Central memory CD4-positive, alpha-beta T cell (primary cell): ENCODE measurements at places on chromosomes 13 and 19.

- DNase-seq = peak; percentile 22
These were observed 6.2 kb downstream of the ZC3H4 start for GRCh38 chr19:47107202-47107952.

- no peak for DNase-seq
These were observed 135.3 kb upstream of the MCF2L start for GRCh38 chr13:112833551-112834257.

- no peak for DNase-seq
These were observed 151.1 kb downstream of the SIPA1L3 start for GRCh38 chr19:38057959-38058690.

DNA sequence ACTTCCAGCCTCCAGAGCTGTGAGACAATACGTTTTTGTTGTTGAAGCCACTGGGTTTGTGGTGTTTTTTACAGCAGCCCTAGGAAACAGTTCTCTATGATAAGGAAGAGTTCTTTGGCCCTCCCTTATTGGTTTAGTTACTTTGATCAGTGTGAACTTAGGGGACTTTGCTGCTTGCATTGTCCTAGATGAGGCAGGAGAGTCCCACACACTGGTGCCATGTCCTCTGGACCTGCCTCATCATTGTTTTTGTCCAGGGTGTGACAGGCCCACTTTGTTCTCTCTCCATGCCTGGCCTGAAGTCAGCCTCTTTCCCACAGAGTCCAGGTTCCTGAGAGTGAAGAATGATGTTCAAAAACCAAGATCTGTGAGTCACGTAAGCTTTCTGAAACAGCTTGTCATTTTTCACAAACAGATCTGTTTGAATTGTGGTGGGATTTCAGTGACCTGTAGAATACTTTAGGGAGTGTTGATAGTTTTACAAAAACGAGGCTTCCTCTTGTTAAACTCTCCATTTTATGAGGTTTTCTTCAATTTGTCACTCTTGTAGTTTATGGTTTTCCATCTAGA lies 63.8 kb downstream of the ING1 start:
- DNase-seq = no peak

GRCh38 chr13:20461481-20461859 lies 64.2 kb downstream of the CRYL1 start:
- DNase-seq = no peak

DNA sequence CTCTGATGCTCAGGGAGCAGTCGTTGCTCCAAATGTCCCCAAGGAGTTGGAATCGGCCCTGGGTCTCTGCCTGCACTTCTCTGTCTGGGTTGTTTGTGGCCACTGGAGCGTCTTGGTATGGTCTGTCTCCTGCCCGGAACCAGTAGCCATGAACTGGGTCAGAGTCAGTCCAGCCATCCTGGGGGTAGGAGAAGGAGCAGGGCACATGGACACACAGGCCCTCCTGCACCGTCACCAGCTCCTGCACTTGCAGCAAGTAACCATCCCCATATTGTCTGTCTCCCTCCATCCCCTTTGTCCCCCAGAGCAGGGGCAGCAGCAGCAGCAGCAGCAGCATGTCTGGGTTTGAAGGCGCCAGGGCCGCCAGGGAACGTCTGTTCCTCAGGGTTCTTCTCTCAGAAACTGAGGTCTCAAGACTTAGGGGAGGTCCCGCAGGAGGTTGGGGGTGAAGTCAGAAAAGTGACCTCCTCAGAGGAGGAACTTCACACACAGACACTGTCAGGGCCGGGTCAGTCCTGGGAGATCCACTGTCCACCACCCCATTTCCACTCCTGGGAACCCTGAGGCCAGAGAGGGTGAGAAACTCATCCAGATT lies at the start of gene SIGLEC8:
Gene SIGLEC8, minus strand, starts transcription at position 404 of the 595 bp plus-strand sequence. Its CDS starts 67 bp downstream, at position 337.
- no peak for DNase-seq

- peak; percentile 96 for DNase-seq
These were observed at the start of gene ZNF331 for GRCh38 chr19:53537521-53538377. Gene ZNF331 (plus strand): TSS chr19:53538145. CDS start chr19:53569377, 31,232 bp downstream.

DNA sequence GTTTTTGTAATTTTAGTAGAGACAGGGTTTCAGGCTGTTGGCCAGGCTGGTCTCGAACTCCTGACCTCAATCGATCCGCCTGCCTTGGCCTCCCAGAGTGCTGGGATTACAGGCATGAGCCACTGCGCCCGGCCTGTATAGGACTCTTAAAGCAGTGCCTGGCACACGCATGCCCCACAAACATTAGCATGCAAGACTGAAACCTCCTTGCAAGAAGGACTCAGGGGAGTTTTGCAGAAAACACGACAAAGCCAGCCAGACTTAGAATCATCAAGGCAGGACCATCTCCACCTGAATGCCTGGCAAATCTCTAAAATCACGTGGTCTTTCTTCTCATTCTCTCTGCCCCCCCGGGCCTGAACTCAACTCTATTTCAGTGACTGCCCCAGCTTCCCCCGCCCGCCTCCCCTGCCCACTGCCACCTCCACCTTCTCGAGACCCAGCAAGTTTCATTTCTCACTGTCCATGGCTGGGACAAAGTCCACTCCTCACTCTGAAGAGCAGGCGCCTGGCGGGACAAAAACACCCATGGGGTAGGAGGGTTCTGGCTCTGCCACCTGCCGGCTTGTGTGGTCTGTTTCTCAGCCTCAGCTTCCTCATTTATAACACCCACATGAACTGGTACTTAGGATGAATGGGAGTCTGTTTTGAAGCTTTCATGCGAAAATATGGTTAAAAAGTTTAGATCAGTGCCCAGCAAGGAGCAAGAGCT lies 2.4 kb downstream of the TICAM1 start:
- no peak for DNase-seq

DNA sequence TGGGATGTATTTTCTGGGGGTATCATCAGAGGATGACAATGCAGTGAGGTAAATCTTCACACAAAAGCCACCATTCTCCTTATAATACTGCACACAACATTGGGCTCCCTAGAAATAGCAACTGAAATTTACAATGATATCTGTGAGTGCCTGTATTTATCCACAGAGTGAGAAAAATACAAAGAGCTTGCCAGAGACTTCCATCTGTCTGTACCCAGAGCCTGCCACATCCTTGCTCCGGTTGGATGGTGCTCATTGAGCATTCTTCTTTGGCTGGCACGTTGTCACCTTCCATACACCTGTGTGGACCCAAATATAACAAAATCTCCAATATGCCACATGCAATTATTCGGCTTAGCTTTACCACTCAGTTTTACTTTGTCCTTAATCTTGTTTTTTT lies 189.5 kb upstream of the UFM1 start:
- DNase-seq = no peak

DNA sequence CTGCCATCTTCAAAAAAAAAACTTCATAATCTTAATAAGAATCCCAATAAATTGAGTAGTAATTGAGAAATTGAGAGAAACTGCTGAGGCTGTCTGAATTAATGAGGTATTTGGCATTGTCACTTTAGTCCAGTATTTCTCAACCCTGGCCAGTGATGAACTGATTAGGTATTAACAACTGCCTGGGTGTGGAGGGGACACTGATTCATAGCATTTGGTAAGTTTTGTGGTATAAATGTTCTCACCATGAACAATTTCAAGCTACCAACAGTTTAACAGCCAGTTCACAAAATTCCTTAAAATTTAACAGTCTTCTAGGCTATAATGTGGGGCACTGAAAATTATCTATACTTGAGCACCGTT lies 18.3 kb downstream of the GPC6 start:
- no peak for DNase-seq

DNA sequence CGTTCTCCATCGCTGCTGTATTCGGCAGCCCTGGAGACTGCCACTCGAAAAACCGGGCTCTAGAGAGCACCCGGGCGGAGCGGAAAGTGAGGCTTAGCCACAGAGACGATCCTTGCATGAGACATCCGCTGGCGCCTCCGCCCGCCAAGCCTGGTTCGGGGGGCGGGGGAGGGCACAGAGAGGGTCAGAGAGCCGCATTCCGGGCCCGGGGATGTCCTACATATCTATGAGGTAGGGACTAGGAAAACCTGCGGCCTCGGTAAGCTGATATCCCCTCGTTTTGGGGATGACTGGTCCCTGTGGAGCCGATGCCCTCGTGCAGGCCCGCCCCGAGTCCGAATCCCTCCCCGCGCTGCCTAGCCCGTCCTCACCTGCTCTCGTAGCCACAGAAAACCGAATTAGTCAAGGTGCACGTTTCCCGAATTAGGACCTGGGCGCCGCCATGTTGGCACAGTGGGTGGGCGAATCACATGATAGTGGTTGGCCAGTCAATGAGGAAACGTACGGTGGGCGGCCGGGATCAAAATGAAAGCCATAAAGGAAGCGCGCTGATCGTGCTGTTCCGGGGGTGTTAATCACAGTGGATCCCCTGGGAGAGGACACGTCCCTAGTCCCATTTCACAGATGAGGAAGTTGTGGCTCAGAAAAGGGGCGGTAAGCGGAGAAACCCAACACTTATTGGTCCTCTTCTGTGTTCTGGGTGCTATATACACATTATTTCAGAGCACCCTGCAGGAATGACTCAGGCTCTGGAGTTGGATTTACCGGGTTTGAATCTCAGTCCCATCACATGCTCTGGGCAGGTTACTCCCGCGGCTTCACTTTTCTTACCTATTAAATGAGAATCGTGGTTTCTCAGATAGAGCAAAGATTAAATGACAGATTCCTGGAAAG lies at the start of gene TRMT1:
Gene TRMT1, minus strand, starts transcription at position 459 of the 894 bp plus-strand sequence. Its CDS starts 341 bp downstream, at position 118.
- peak; percentile 87 for DNase-seq

- DNase-seq = no peak
These were observed 20.3 kb upstream of the RFC3 start for GRCh38 chr13:33797622-33798021.

DNA sequence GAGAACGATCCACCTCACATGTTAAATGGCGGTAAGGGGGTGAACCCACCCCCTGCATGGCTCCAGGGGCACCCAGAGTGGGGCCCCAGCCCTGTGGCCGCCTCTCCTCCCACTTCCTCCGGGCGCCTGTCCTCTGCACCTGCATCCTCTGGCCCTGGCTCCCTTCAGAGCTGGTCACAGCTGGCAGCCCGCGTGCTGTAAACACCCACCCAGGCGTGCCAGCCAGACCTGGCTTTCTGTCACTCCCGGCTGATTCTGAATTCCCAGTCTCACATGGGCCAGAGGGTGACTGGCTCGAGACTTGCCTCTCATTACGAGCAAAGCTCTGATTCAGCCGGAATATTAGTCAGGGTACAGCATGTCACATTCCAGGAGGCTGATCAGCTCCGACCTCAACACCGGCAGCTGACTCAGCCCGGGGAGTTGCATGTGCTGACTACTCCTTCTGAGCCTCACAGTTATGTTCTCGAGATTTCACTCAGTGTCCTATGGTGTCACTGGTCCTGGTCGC lies 75.1 kb downstream of the GNG7 start:
- no peak for DNase-seq

GRCh38 chr19:38817081-38817480 lies 4.3 kb upstream of the LGALS4 start:
- DNase-seq = no peak

- DNase-seq = no peak
These were observed 421.9 kb upstream of the ARGLU1 start for GRCh38 chr13:106989876-106990275.

DNA sequence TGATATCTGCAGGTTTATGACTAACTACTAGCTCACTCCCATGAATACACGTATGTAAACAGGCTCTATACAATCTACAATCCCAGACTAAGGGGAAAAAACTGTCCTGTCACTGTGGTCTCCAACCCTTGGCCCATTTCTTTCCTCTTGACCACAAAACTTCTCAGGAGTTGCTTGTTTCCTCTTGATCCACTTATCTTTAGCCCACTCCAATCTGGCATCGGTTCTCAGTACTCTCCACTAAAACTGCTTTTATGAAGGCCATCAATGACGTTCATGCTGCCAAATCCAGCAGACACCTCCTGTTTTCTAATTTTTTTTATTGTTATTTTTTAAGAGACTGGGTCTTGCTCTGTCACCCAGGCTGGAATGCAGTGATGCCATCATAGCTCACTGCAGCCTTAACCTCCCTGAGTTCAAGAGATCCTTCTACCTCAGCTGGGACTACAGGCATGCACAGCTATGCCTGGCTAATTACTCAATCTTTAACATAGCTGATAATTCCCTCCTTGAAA lies 31.9 kb upstream of the USPL1 start:
- no peak for DNase-seq

GRCh38 chr19:51387924-51388389 lies at the start of gene LIM2:
Gene LIM2 (minus strand): TSS chr19:51387974. CDS start chr19:51387443, 531 bp downstream.
- no peak for DNase-seq

GRCh38 chr13:73664851-73665250 lies 469.4 kb downstream of the KLF12 start:
- DNase-seq = no peak

DNA sequence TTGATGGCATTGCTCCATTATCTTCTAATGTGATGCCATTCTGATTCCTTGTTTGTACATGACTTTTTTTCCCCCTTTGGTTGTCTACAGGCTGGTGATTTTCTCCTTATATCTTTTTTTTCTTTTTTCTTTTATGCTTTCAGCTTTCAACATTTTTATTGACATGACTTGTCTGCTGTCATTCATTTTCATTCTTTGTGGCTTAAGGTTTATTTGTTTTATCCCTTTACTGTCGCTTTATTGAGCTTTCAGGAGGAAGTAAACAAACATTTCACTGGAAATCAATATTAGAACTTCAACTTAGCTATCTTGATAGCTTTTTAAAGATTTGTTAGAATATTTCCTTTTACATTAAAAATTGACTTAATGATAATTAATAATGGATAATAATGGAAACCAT lies 9.7 kb downstream of the ITM2B start:
- no peak for DNase-seq

- DNase-seq = no peak
These were observed 19.0 kb downstream of the C2CD4C start for GRCh38 chr19:389935-390289.

- DNase-seq = no peak
These were observed 7.3 kb downstream of the TNNT1 start for GRCh38 chr19:55141696-55142095.

DNA sequence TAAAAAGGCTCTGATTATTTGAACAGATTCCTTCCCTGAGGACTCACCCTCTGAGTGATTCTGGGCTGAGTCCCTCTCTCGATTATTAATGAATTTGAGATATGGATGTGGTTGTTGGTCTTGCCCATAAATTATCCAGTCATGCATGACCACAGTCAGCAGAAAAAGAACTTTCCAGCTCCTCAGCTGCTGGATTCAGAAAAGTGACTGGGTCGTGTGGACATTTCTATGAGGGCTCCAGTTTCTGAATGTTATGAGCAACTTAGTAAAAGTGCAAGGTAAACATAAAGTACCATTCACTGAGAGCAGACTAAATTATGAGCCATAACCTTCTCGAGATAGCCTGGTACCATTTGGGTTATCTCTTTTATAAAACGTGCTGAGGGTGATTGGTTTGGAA lies 100.1 kb upstream of the CLDN10 start:
- DNase-seq = no peak

- no peak for DNase-seq
These were observed 12.7 kb upstream of the GAS6 start for GRCh38 chr13:113876346-113877148.

GRCh38 chr19:41930322-41930722 lies 2.1 kb upstream of the ERFL start:
- no peak for DNase-seq

DNA sequence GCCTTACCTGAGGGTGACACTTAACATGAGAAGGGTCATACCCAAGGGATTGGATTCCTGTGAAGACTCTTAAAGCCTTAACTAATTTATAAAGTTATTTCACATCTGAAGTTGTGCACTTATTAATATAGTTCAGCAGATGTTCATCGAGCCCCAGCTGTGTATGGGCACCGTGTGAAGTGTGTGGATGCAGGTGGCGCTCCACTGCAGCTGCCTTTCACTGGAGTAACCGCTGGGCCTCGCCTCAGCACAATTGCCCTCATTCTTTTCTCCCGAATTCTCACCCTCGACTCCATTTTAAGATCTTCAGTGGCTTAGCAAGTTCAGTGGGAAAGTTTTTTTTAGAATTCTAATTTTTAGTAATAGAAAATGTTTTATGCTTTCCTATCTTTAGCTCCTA lies 66.2 kb downstream of the DPY19L3 start:
- DNase-seq = no peak

GRCh38 chr13:103516015-103516795 lies 450.0 kb upstream of the SLC10A2 start:
- no peak for DNase-seq
